ENCODE measurements at places on chromosomes 5 and 9.

DNA sequence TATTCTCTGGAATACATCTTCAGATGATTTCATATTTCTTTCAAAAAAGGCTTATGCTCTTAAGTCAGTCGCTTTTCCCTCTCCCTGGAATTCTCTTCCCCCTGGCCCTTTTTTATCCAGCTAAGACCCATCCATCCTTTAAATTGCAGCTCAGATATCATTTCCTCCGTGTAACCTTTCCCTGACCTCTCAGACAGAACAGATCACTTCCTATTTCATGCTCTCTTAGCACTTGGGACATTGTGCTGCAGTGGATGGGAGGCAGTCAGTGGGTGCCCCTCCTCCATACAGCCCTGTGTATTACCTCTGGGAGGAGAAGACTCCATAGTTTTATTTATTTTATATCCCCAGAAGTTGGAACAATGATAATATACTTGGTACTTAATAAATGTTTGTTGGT, 423.4 kb downstream of the ISL1 start:
- no peak for DNase-seq

DNA sequence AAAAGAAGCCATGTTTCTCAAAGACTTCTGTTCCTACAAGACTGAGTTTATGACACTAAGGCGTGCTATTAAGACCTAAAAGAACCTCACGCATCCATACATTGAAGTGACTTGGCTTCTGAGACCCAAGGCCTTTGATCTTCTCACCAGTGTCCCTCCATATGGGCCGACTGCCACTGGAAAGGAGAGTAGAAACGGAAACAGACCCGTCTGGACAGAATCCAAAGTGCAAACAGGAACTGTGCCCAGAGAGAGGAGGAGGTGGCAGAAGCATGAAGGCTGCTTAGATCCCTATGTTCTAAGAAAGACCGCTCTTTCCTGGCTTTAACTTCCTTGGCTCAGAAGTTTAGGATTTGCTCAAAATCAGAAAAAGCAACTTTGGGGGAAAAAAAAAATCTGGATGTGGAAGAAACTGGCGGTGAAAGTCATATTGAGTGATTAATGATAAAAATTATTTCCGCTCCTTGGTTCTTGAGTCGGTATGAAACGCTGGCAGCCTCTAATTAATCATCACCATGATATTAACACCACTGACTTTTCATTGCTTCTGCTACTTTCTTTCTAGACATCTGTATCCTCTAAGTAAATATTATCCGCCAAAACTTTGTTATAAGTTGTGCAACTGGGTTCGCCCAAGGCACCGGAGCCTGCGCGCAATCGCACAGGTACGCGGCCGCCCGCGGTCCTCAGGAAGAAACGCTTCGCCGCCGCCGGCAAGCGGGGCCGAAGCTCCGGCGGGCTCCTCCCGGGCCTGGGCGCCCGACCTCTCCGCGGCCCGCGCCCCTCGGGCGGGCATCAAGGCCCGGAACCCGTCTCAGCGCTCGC, 726 bp downstream of the DAP start:
- DNase-seq, result peak; percentile 40

- no peak for DNase-seq
These were observed 12.2 kb downstream of the NTRK2 start for GRCh38 chr9:84681516-84682285.

GRCh38 chr5:154373729-154374179, 72.0 kb upstream of the SAP30L start:
- DNase-seq, result no peak

GRCh38 chr5:73118391-73118973, 1.9 kb upstream of the TMEM171 start:
- DNase-seq, result no peak

DNA sequence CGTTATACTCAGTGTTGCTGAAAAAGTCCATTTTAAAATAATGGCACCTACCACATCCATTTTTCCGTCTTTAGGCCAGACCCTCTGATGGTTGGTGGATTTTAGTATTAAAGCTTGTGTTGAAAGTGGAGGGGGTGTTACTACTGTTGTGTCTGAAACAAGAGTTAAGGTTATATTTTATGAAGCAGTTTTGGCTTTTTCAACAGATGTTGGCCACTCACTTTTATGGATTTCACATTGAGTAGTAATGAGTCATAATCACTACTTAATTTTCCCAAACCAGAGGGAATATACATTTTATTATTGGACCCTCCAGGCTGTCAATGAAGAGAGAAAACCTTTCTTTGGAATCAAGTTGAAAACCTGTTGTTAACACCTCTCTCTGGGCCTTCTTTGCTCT, 88.0 kb downstream of the TRIO start:
- DNase-seq, result no peak

DNA sequence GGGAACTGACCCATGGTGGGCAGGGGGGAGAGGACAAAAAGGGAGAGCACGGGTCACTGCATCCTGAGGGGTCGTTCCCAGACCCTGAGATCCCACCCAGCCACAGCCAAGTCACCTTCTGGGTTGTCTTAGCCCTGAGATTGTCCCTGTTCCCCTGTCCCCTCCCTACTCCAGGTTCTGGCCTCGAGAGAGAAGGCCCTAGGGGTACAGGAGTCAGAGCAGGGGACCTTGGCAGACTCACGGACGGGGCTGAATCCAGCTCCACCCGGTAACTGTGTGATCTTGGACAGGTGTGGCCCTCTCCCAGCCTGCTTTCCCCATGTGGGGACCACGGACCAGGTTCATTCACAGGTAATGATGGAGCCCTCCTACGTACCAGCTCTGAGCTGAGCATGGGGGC, 11.2 kb upstream of the CERCAM start:
- DNase-seq, result no peak

- DNase-seq, result no peak
These were observed 54.6 kb downstream of the LHFPL2 start for GRCh38 chr5:78594021-78594420.

DNA sequence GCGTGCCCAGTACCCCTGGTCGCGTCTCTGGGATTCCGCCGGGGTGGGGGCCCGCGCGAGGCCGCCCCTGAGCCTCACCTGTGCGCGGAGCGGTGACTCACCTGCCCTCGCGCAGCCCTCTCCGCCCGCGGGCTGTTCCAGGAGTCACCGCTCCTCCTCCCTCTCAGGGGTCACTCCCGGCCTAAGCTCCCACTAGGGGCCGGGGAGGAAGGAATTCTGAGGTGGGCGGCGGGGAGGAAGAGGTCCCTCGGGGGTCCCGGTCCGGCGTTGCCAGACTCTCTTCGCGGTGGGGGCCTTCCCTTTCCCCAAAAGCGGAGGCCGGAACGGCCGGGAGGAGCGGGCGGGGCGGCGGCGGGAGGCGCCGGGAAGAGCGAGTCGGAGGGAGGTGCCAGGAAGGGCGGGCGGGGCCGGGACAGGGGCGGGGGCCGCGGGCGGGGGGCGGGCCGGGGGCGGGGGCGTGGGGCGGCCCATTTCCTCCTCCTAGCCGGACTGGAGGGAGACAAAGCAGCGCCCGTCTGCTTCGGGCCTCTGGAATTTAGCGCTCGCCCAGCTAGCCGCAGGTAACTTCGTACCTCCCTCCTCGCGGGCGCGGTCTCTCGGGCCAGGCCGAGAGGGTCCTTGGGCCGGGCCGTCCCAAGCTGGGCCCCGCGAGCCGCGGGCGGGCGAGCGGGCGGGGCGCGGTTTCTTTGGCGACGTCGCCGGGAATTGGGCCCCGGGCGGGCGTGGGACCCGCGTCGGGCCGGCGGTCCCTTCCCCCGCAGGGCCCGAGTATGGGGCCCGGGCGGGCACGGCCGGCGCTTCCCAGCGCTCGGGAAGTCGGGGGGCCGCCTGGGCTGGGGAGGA, at the start of gene CTNNA1:
CTNNA1 (plus strand) TSS at position 475 of the 843 bp plus-strand sequence. CDS start 28,500 bp downstream, outside the sequence.
- peak; percentile 61 for DNase-seq

DNA sequence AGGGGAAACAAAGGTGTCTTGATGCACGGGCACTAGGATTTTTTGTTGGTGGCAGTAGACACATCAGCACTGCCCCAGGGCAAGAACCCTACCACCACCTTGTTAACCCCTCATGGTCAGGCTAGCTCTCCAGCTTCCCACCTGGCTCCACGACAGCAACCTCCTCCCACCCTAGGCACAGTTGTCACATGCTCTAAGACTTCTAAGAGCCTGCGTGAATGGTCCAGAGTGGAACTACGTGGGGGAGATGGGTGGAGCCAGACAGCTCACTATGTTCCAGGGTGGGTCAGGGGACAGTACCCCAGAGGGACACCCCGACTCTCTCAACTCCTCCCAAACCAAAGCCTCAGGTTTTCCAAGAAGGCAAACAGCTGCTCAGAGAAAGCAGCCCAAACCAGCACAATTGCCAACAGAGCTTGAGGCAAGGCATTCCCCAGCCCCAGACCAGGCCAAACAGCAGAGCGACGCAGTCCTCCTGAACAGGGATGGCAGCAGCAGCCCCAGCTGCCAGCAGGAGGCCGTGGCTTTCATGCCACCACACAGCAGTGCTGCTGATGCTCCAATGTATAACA, 78.0 kb downstream of the NRG2 start:
- no peak for DNase-seq

DNA sequence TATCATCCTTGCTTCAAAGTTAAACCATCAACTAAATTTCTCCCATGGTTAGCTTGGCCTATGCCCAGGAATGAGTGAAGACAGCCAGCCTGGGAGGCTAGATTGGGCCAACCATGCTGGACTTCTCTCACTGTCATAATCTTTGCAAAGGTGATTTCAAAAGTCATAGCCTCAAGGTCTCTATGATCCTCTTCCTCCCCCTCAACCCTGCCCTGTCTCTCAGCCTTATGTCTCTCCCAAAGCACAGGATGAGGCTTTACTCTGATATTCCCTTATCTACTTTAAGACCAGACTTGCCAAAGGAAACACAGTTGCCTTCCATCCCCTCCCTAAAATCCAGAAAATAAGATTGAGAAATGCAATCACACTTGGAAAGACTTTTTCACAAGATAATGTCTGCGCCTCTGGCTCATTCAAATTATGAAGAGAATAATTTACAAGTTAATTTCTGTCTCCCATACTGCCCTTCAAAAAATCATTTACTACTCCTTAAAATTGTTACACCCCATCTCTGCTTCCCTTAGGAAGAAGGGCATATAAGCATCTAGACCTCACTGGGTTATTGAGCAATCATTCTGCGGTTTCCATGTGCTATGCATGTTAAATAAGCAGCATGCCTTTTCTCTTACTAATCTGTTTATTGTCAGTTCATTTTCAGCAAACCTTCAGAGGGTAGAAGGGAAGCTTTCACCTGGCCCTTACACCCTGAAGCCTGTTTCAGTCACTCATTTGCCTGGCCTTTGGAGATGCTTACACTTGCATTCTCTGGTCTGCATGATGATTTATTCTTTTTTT, 113.8 kb upstream of the ANKRD55 start:
- no peak for DNase-seq

- DNase-seq, result no peak
These were observed 379.1 kb upstream of the SMC2 start for GRCh38 chr9:103714992-103715391.

DNA sequence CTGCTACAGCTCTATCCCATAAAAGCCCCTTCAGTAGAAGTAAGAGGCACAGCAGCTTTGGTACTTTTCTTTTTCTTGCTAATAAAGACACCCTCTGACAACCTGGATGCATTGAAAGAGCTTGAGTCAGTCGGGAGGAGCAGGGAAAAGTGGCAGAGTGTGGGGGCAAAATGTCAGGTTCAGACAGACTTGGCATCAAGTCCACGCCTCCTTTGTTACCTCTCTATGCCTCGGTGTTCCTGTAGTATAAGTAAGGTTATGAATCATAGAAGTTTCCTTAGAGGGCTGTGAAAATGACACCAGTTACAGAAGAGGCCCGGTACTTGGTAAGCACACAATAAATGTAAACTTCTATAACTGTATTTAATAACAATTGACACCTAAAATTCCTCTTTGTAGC, 133.9 kb downstream of the ESM1 start:
- no peak for DNase-seq

DNA sequence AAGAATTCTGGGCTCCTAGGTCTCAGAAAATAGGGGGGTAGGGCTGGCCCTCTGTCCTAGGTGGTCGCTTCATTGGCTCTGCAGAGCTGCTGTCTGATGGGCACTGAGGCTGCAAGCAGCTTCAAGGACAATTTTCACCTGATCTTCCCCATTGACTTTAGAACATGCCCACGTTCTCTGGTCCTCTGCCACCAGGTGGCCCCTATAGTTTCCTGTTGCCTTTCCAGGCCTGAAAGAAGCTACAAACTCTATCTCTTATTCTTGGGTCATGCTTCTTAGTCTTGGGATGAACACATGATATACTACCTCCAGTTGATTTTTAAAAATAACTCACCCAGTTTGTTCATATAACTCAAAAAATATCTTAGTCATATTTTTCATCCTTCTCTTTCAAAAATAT, 26.3 kb downstream of the SPZ1 start:
- DNase-seq, result peak; percentile 22

GRCh38 chr5:522116-522515, 2.1 kb downstream of the SLC9A3 start:
- no peak for DNase-seq

DNA sequence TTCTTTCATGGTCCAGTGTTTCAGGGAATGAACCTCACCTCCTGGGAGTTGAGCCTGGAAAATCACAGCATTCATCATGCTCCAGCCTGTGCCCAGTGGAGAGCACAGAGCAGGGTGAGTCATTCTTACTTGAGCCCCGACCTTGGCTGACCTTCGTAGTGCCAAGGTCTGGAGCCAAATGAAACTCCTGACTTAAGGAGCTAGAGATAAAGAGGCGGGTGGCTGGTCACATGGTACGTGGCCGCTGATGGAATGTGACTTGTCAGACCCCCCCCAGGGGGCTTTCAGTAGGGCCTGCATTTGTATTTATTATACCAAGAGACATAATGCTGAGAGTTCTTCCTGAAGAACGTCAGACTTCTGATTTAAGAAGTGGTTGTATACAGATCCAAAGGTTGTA, 15.0 kb upstream of the PIP5K1B start:
- no peak for DNase-seq

DNA sequence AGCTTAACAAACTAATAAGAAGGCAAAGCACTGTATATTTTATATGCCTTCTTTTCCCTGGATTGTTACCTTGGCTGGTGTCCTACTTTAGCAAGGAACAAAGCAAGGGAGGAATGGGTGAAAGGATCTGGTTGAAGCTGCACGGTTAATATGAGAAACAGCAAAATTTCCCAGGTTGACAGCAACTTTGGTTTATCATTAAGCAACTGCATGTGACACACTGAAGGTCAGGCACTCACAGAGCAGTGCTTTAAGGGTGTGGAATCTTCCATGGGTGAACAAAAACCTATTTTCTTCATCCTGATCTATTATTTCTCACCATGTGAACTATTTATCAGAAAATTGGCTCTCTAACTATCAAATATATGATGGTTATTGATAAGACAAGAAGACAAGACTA, 109.0 kb upstream of the ATP10B start:
- DNase-seq, result no peak

DNA sequence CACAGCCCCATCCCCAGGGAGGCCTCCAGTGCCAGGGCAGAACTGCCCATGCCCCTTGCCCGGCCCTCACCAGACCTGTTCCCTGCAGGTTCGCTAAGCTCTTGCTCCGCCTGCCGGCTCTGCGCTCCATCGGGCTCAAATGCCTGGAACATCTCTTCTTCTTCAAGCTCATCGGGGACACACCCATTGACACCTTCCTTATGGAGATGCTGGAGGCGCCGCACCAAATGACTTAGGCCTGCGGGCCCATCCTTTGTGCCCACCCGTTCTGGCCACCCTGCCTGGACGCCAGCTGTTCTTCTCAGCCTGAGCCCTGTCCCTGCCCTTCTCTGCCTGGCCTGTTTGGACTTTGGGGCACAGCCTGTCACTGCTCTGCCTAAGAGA, 110.1 kb downstream of the RXRA start:
- no peak for DNase-seq
